ENCODE measurements at places on chromosomes 1 and 21.

DNA sequence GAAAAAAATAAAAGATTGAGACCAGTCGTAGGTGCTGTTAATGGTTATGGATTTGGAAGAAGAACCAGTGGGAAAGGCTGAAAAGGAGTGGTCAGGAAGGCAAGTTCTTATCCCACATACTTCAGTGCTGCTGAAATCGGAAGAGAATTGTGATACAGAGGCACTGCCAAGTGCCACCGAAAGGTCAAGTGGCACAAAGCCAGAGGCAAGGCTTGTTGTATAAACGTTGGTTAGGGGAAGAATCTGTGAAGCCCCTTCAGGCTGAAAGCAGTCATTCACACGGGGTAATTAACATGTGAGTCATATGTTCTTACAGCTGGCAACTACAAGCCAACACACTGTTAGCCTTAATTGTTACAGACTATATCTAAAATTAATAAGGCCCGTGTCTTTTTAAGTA, 48.8 kb downstream of the ZBTB40 start:
- DNase-seq = no peak

- DNase-seq = peak; percentile 57
Observed at GRCh38 chr1:10378081-10378841, 20.6 kb upstream of the PGD start.

- DNase-seq = no peak
Observed at GRCh38 chr1:162861101-162861500, at the start of gene CCDC190. Gene CCDC190, minus strand, starts transcription at chr1:162861175. Its CDS starts 1,529 bp downstream, at chr1:162859646.

DNA sequence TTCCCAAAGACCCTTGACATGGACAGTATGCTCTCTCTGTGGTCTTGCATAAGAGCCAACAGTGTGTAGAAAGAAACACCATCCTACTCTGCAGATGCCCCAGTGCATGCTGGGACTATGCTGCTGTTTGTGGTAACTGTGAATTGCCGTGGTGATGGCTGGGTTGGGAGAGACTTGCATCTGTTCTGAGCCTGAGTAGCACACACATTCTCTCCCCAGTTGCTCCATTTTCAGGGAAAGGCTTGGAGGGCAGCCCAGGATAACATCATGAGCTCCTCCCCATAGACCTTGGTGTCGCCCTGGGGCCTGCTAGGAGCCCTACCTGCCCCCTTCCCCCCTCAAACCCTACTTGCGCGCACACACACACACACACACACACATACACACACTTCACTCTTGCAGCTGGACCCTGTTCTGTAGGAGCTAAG, 120.9 kb upstream of the IPO9 start:
- DNase-seq = no peak

DNA sequence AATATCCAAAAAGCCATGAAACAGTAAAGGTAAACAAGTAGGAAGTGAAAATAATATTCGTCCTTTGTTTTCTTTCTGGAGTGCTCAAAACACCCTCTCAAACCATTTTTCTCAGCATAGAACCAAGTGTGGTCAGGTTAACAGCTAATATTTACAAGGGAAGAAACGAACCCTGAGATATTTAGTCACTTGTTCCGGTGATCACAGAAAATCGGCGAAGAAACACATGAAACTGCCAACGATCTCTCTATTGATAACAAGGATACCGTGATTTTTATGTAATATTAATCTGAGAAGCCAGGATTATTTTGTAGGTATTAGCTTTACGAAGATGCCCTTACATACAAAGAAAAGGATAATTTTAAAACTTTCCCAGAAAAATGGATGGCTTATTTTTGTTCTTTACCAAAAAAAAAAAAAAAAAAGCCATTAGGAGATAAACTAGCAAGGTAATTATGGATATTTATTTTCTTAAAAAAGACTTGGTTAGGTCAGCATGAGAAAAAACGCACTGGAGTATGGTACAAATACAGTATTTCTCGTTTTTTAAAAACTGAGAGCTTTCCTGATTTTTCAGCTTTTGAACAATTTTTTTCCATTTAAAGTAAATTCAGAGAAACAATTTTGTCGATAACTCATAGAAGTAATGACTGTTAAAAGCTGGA, 107.3 kb upstream of the HNRNPU start:
- no peak for DNase-seq

DNA sequence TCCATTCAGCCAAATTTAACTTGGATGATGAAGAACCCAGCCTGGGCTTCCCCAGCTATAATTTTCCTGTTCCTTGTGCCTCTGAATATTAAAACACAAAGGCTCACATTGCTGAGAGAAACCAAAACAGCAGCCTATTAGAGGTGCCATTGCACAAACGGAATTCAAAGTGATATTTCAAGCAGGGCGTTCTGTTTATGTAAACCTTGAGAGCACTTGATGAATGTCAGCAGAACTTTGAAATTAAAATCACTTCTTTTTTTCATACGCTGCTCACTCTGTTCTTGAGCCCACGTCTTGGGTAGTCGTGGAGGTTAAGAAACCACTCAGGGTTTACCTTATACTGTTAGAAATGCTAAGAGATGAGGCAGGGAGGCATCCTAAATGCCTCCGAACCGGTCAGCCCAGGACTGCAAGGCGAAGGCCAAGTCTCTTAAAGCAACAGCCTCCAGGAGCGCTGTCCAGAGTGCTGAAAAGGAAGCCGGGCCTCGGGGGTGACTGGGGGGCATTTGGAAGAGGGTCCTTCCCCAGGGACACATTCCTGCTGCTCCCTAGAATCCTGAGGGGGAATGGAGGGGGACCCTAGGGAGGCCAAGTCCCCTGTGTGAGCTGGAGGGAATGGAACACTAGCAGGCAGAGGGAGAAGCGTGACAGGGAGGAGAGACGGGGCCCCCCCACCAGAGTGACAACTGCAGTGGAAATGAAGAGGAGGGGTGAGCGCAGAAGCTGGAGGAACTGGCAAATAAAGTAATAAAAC, 154.8 kb upstream of the VAMP3 start:
- no peak for DNase-seq

DNA sequence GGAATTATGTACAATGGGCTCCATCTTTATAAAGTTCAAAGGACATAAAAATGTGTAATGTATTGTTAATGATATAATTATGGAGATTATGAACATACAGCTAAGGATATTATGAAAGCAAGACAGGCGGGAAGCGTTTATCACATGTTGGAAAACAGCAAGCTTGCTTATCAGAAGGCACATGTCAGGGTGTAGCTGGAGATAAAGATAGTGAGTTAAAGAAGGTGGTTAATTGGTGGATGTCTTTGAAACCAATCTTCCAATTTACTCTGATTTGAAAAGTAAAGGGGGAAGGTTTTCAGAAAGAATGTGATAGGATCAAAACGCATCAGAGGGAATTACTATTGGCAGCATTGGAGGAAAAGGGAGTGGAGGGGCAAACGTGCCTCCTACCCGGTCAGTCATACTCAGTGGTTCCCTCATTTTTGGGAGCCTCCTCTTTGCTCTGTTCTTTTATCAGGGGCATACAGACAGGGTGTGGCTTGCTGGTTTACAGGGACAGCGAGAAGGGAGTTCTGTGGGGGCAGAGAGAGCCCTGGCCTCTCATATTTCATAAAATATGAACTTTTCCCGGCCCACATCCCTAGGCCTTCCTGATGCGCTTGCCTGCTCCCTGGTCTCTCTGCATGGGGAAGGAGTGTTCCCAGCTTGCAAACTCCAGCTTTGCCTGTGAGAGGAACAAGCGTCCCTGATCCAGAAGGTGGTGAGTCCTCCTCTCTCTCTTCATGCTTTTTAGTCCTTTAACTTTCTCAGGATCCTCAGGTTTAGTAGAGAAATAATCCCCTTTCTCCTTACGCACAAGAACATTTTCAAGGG, 8.0 kb upstream of the SVBP start:
- DNase-seq = no peak

GRCh38 chr1:155043301-155043702, 7.8 kb upstream of the ADAM15 start:
- no peak for DNase-seq
